Hematopoietic multipotent progenitor cell treated with erythropoietin and hydrocortisone succinate and interleukin-3 and kit ligand, for 6 days (in vitro differentiated cells): ENCODE measurements at places on chromosomes 3 and 15.

DNA sequence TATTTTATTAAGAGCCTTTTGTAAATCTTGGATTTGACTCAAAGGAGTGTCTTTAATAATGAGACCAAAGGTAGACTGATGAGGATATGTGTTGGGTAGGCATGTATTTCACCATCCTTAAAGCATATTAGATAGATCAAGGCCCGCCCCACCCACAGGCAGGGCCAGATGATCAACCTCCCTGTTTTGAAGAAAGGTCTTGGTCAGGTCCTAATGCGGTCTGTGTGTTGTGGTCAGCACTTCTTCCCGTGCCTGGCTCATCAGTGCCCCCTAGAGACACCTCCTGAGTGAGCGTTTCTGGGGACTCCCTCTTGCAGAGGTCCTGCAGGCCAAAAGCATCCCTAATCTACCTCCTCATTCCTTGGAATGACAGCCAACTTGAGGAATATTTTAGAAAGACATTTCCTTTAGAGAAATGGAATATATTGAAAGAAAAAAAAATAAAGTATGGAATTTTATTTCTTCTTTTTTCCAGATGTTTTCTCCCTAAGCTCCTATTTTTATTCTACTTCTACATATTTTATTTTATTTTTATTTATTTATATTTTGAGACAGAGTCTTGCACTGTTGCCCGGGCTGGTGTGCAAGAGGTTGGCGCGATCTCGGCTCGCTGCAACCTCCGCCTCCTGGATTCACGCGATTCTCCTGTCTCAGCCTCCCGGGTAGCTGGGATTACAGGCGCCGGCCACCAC lies 6.0 kb downstream of the TM4SF4 start:
- peak; percentile 77 for DNase-seq

GRCh38 chr3:113676261-113676660 lies 20.2 kb downstream of the USF3 start:
- DNase-seq: no peak

DNA sequence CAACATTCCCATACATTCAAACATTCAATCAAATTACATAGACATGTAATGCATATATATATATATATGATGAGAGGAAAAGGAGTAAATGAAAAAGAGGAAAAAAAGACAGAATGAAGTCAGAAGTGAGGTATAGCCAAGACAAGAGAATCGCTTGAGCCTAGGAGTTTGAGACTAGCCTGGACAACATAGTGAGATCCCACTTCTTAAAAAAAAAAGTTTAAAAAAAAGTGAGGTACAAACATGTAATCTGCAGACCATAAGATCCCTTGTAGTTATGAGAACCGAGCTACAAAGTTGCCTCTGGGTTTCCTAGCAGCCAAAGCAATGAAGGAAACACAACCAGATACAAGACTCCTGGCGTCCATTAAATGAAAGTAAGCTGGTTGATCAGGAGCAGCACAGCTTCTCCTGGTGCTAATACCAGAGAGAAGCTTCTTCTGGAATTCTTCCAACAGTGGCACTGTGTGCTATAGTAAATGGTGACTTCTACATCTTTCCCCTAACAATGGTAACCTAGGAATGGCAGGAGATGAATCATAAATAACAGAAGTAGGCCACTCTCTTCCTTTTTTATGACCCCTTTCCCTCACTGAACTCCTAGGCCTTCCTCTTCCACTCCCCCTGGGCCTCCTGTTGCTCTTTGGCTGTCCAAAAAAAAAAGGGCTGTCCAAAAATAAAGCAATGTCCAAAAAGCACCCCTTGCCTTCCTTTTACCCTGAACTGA lies 3.5 kb downstream of the KCNMB3 start:
- DNase-seq: no peak

DNA sequence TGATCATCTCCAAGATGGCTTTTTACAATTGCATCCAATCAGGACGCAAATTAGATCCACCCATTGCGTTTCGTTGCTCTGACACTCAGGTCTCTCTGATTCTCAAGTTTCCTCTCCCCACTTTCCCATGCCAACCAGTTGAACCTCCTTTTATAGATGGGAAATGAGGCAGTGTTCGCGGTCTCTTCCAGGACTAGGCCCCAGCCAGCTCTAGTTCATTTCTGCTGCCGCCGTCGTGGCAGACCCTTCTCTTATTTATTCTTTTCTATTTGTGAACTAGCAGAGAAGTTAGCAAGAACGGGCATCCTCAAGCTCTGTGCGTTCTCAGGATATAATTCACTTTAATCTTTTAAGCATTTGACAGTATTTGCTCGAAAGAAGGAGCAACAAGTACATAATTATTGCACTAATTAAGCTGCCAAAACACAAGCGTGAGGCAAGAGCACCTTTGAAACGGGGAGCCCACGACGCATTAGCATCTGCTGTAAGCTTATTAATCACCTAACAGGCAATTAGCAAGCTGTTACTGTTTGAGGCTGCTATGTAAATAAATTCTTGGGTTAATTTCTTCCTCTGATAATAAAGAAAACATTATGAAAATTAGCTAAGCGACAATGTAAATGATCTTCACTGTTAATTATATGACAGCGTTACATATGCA lies 246.4 kb upstream of the TLE3 start:
- no peak for DNase-seq

- DNase-seq: peak; percentile 50
Measured at GRCh38 chr3:177692304-177692975, 495.2 kb upstream of the TBL1XR1 start.

DNA sequence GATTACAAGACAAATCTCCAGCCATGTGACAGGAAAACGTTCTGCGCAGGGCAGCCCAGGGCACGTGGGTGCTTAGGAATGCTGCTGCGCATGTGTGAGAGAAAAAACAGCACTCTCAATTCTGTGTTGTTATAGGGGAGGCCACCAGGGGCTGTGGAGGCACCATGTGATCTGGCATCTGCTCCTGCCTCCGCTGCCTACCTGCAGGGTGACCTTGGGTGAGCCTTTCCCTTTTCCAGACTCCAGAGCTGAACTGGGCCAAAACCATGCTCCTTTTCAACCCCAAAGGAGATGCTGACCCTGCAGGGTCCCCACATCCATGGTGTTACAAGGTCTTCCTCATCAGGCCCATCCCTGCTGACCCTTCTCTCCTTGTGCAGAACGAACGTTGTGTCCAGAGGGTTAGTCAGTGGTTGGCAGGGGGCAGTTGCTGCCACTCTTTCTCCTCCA lies 81.5 kb upstream of the RASGRF1 start:
- peak; percentile 16 for DNase-seq

GRCh38 chr15:58447271-58448010 lies 15.7 kb downstream of the LIPC start:
- peak; percentile 28 for DNase-seq

DNA sequence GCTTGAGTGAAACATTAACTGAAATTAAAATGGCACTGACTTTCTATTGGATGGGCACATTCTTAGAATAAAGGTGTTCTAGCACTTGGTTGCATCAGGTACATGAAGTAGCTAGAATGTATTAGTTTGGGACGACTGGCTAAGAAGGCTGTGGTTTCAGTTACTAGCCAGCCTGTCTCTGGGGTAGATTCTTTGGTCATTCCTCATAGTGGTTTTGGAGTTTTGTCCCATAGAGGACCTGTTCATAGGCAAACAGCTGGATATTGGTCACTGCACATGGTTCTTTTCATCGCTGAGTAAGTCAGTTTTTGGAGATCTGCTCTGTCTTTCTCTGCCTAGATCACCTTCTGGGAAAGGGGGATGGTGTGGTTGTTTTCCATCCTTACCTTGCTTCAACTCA lies 55.3 kb downstream of the ADAMTSL3 start:
- no peak for DNase-seq

GRCh38 chr3:153752405-153753027 lies 368.7 kb upstream of the ARHGEF26 start:
- DNase-seq: no peak

GRCh38 chr15:48001393-48002039 lies 119.3 kb upstream of the SLC24A5 start:
- peak; percentile 25 for DNase-seq

- no peak for DNase-seq
Measured at GRCh38 chr3:115571413-115571812, 51.9 kb upstream of the GAP43 start.

DNA sequence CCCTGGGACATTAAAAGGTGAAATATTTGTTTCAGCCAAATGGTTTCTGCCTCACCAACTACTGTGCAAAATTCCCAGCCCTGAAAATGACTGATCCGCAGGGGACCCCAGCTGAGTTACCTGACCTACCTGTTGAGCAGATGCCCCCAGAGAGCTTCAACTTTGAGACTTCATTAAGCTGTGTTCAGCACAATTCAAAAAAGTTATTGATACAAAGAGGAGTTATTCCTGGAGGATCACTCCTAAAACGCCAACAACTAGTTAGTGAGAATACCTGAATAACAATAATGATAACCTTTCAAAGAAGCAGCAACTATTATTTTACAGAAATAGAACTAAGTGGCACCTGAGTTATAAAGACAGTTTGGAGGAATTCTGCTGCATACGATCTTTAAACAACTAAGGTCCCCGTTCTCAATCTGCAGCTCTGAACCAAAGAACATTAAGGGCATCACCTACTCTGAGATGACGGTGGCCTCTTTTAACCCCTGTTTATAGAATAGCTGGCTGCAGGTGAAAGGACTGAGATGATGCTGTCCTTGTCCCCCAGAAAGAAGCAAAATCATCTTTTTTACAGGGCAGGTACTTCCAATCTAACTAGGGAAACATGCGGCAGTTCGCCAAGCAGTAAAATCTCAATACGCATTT lies 659 bp downstream of the GADL1 start:
- no peak for DNase-seq

- DNase-seq: no peak
Measured at GRCh38 chr3:101123081-101123480, 129.9 kb upstream of the ABI3BP start.

DNA sequence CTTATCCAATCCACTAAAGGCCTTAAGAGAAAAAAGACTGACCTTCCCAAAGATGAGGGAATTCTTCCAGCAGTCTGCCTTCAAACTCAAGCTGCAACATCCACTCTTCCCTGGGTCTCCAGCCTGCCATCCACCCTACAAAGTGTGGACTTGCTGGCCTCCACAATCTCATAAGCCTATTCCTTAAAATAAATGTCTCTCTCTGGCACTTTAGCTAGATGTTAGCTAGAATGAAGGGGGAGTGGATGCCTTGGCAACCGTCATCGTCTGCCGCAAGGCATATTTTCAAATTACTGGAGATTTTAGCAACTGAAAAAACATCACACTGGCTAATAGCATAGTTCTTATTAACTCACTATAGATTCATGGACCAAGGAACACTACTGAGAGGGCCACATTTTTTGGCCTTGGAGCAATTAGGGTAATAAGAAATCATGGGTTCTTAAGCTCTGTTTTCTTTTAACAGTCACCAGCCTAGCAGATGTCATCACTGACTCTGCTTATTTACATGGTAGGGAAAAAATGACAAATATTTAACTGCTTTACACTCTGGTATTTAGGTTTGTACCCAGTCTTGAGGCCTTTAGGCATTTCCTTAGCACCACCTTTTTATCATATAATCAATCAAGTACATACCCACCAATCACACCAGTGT lies 245.3 kb downstream of the MYRIP start:
- no peak for DNase-seq

- peak; percentile 44 for DNase-seq
Measured at GRCh38 chr3:46440531-46441294, 24.0 kb downstream of the LTF start.

DNA sequence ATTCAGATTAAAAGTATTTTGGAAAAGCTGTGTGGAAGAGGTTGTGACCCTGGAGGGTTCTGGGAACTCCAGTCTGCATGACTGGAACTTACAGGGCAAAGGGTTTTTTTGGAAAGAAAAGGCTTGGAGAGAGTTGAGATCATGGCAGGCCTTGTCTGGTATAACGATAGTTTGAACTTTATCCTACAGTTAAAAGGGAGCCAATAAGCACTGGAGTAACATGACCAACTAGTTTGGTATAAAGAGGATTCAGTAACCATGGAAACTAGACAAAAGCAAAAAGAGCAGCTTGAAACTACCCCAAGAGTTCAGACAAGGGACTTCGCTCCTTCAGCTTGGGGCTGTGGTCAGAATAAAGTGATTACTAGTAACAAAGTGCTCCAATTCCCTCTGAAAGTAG lies 151.2 kb upstream of the TMCO5A start:
- no peak for DNase-seq

DNA sequence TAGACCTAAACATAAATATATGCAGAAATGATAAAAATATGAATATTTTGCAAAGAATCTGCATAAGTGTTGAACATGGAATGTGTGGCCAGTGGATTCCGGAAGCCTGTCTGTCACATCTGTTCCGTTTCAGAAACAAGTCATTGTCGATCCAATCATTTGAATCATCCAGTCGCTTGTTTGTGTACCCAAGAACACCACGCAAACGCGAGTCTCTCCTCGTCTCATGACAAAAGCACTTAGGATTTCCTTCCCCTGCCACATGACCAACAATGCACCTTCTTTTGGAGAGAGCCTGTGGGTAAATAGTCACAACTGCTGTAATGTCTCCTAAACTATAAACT lies 80.2 kb downstream of the FMN1 start:
- no peak for DNase-seq

GRCh38 chr15:82105451-82106215 lies 59.8 kb upstream of the MEX3B start:
- DNase-seq: no peak

- peak; percentile 12 for DNase-seq
Measured at GRCh38 chr3:139653582-139653981, 24.2 kb downstream of the NMNAT3 start.

DNA sequence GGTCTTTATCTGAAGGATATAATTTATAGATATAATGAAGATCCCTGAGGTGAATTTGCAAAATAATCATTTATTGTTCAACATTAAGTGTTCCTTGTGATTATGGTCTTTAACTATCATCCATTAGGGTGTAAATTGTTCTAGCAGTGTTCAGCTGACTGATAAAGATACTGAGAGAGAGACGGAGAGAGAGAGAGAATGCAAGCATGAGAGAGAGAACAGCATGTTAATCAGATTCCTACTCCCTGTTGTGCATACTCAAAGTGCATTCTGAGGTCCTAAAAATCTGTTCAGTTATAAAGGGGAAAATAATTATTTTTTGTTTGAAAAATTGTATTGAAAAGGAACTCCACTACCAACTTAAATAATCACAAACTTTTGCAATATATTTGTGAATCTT lies 271.0 kb upstream of the CBLB start:
- no peak for DNase-seq

DNA sequence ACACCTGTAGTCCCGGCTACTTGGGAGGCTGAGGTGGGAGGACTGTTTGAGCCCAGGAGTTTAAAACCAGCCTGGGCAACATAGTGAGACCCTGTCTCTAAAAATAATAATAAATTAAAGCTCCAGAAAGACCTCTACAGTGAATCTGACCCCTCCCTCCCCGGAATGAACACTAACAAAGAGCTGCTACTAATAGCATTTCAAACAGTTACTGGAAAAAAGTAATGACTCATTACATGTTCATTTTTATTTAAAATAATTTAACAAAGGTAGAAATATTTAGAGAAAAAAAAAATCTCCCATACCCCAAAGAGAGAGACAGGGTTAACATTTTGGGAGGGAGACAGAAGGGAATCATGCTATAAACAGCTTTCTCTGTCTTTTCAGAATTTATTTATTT lies 2.2 kb upstream of the UBA3 start:
- DNase-seq: no peak

GRCh38 chr3:12345584-12346494 lies 57.0 kb downstream of the PPARG start:
- no peak for DNase-seq
